ENCODE measurements at places on chromosomes 13 and 19. TPM values are rescaled to one million over a fixed set of nuclear protein-coding genes. Genes with fewer than 3 reads are reported as not detected.
A peak's percentile ranks its signal among the peaks of the same experiment; 100 is the strongest.

The ZNF486 gene
- total RNA-seq: 4.1 TPM

The BCAM gene
- total RNA-seq: 20.3 TPM

The FUT1 gene
- under 0.01 TPM for total RNA-seq

The NLRP5 gene
- total RNA-seq: not detected

The KIR2DL1 gene
- not detected for total RNA-seq

The KCTD12 gene
- 36.5 TPM for total RNA-seq

The OR7C1 gene
- not detected for total RNA-seq

The CYSLTR2 gene
- not detected for total RNA-seq

DNA sequence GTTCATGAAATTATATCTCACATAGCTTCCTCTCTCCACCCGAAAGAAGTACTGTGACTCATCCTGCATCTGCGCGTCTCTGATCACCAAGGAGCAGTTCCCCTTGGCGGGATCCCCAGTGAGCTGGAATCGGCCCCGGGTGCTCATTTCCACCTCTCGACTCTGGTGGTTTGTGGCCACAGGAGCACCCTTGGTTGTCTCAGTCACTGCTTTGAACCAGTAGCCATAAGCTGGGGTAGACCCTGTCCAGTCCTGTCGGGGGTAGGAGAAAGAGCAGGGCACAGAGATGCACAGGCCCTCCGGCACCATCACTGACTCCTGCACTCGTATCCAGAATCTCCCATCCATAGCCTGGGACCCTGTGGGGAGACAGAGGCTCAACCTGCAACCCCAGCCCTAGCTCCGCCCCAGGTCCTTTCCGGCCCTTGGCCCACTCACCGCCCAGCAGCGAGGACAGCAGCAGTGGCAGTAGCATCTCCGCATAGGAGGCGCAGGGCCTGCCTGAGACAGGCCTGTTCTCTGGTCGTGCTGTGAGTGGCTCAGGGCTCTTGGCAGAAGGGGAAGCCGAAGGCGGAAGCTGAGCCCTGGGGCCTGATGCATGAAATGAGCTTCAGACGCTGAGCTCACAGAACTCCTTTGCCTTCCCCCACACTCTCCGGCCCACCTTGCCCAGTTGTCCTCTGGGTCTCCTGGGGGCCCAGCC is at the start of gene SIGLEC10:
TSS of gene SIGLEC10 (minus strand) at position 536 of the 703 bp plus-strand sequence. CDS start at position 475, 61 bp downstream.
- no peak for DNase-seq

- DNase-seq: no peak
Observed at GRCh38 chr19:8897106-8897505, 64.9 kb downstream of the MBD3L1 start.

DNA sequence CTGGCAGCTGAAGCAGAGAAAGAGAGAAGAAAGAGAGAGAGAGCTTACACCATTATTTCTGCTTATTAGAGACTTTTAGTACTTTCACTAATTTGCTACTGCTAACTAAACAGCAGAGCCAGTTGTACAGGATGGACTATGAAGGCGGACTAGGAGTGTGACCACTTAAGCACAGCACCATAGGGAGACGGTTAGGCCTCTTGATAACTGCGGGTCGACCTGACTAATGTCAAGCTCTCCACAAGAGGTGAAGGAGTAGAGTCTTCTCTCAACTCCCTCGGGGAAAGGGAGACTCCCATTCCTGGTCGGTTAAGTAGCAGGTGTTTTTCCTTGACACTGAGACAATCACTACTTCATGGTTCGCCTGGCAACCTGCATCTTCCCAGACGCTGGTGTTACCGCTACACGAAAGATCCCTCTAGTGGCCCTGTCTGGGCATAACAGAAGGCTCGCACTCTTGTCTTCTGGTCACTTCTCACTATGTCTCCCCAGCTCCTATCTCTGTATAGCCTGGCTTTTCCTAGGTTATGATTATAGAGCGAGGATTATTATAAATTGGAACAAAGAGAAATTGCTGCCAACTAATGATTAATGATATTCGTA is 5.3 kb upstream of the PSG7 start:
- DNase-seq: peak; percentile 2

GRCh38 chr13:99347911-99348451 is 40.8 kb upstream of the GPR183 start:
- DNase-seq: no peak

GRCh38 chr13:24925318-24926231 is 161.6 kb downstream of the RNF17 start:
- DNase-seq: no peak

DNA sequence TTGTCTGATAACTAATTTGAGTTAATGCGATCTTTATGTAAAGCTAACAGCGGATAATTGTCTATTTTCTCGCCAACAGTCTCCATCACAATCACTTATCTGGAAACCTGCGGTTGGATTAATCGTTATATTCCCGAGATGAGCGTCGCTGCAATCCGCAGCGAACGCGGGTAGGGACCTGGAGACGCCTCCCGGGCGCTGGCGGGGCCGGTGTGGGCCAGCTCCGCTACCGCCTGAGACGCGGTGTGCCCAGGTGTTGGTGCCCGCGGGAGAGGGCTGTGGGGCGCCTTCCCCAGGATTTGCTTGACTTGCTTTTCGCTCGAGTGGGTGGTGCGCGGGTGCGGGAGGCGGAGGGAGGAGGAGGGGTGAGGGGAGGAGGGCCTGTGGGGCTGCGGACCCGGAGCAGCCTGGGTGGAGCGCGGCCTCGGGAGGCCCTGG is 38.3 kb downstream of the SOX1 start:
- no peak for DNase-seq

DNA sequence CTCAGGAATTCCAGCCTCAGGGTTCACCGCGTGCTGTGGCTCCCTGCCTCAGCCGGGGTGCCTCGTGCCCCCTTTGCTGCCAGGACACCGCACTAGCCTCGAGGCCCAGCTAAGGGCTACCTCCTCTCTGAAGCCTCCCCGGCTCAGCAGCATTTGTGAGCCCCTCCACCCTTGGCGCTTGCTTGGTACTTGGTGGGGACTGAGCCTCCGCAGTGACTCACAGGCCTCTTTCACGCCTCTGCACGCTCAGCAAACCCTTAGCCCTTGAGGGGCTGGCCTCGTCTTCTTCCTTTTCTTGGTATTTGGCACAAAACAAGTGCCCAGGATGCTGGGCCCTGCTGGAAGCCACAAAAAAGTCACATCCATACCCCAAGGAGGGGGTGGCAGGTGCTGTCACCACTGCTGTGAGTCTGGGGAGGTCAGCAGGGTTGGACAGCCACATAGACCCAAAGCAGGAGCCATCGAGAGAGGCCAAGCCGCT is 85.4 kb upstream of the TM9SF2 start:
- no peak for DNase-seq

GRCh38 chr13:52961256-52961910 is 67.2 kb upstream of the OLFM4 start:
- DNase-seq: no peak

GRCh38 chr13:59261928-59262488 is 901.7 kb downstream of the DIAPH3 start:
- DNase-seq: peak; percentile 50

DNA sequence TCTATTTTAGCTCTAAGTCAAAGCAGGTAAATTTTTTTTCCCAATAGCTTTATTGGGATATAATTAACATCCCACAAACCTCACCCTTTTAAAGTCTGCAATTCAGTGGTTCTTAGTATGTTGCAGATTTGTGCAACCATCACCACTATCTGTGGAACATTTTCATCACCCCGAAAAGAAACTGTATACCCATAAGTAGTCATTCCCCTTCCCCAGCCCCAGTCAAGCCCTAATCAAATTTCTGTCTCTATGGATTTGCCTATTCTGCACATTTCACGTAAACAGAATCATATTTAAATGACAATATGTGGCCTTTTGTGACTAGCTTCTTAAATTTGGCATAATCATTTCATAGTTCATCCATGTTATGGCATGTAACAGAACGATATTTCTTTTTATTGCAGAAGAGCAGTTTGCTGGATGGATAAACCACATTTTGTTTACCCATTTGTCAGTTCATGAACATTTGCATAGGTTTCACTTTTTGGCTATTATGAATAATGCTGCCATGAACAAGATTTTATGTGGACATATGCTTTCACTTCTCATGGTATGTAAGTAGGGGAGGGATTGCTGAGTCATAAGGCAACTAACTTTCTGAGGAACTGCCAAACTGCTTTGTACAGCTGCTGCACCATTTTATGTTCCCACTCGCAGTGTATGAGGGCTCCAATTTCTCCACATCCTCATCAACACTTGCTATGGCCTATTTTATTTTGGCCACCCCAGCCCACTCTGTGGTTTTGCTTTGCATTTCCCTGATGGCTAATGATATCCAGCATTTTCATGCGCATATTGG is 10.9 kb downstream of the SLC46A3 start:
- peak; percentile 88 for DNase-seq

GRCh38 chr13:112657850-112658445 is 31.9 kb upstream of the ATP11A start:
- DNase-seq: peak; percentile 28

- peak; percentile 43 for DNase-seq
Observed at GRCh38 chr13:49436890-49437289, 7.0 kb downstream of the CAB39L start.

DNA sequence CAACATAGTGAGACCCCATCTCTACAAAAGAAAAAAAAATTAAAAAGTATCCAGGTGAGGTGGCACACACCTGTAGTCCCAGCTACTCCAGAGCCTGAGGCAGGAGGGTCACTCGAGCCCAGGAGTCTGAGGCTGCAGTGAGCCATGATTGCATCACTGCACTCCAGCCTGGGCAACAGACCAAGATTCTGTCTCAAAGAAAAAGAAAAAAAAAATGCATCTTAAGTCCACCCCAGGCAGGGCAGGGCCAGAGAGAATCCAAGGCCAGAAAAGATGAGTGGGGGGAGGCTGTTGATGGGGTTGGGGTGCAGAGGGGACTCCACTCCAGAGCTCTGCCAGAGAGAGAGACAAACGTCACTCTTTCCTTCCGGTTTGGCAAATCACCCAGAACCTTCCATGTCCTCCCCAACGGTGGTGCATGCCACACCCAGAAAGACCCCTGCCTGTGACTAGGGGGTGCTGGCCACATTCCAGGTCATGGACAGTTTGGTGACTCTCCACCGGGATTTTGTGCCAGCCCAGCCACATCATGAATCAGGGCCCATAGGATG is 431 bp downstream of the FUT3 start:
- DNase-seq: peak; percentile 71

DNA sequence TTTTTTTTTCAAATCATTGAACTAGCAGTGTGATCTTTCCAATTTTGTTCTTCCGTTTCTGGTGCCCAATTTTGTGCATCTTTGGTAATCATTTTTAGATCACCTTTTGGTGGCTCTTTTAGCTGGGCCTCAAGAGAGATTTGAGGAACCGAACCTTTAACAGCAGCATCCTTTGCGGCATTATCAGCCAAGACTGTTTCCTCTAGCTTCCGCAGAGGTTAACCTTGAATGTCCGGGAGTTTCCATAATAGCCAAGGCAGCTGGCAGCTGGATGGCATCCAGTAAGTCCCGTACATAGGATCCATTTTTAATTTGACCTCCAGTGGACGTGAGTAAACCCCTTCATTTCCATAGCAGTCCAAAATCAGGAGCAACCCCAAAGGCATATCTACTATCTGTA is 9.6 kb downstream of the IRGC start:
- DNase-seq: no peak

DNA sequence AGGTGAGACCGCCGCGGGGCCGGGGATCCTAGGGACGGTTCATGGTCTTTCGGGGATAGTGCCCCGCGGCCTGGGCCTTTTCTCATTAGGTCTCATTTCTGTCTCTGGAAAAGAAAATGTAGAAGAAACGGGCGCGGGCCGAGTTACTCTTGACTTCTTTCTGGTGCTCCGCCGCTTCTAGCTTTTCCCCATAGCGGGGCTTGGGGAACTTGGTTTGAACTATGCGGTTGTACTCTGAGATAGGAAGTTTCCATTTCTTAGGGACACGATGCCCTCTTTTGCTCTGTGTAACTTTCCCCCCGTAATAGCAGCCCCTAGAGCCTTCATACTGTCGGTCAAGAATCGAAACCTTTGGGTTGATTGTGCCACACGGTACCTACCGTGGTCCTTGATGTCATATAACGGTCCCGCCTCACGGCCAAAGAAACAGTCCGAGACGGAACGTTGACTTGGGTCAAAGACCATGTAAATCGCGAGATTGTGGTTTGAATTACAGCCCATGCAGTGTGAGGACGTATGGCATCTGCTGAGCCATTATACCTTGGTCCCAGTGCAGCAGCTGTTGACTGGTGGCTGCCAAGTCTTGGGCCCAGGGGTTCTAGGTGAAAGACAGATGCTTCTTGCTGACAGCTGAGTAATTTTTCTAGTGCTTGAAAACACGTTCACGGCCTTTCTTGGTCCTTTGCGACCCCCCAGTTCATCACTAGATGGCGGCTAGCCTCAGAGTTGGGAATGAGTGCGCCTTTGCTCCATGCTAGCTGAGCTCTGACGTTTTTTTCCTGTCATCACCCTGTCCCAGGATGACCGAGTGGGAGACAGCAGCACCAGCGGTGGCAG is 487 bp downstream of the RPS5 start:
- no peak for DNase-seq

- no peak for DNase-seq
Observed at GRCh38 chr19:31834070-31834469, 484.8 kb upstream of the TSHZ3 start.

- no peak for DNase-seq
Observed at GRCh38 chr13:103758222-103758621, 692.0 kb upstream of the SLC10A2 start.

- no peak for DNase-seq
Observed at GRCh38 chr13:50587115-50587514, 256.4 kb downstream of the DLEU7 start.

GRCh38 chr13:41461527-41462139 is 4.3 kb downstream of the RGCC start:
- DNase-seq: no peak

GRCh38 chr19:39710333-39710890 is 6.1 kb downstream of the LGALS14 start:
- DNase-seq: no peak

GRCh38 chr19:517721-518597 is 10.7 kb downstream of the TPGS1 start:
- no peak for DNase-seq

GRCh38 chr13:74006666-74007065 is 127.5 kb downstream of the KLF12 start:
- DNase-seq: no peak

- peak; percentile 42 for DNase-seq
Observed at GRCh38 chr19:35773020-35773806, 2.2 kb upstream of the ARHGAP33 start.

DNA sequence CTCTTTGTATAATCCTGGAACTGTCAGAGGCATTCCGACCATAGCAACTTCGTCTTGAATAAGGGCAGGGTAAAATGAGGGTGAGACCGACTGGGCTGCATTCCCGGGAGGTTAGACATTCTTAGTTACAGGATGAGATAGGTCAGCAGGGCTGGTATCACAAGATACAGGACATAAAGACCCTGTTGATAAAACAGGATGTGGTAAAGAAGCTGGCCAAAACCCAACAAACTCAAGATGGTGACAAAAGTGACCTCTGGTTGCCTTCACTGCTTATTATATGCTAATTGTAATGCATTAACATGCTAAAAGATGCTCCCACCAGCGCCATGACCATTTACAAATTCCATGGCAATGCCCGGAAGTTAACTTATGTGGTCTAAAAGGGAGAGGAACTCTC is 27.7 kb upstream of the MBNL2 start:
- peak; percentile 18 for DNase-seq

Data from fibroblast of lung (primary cell).